ENCODE measurements at places on chromosomes 16 and 17. TPM values are rescaled to one million over a fixed set of nuclear protein-coding genes. Genes with fewer than 3 reads are reported as not detected.

- no peak for DNase-seq
Observed at GRCh38 chr16:12678983-12679382, 124.7 kb downstream of the CPPED1 start.

DNA sequence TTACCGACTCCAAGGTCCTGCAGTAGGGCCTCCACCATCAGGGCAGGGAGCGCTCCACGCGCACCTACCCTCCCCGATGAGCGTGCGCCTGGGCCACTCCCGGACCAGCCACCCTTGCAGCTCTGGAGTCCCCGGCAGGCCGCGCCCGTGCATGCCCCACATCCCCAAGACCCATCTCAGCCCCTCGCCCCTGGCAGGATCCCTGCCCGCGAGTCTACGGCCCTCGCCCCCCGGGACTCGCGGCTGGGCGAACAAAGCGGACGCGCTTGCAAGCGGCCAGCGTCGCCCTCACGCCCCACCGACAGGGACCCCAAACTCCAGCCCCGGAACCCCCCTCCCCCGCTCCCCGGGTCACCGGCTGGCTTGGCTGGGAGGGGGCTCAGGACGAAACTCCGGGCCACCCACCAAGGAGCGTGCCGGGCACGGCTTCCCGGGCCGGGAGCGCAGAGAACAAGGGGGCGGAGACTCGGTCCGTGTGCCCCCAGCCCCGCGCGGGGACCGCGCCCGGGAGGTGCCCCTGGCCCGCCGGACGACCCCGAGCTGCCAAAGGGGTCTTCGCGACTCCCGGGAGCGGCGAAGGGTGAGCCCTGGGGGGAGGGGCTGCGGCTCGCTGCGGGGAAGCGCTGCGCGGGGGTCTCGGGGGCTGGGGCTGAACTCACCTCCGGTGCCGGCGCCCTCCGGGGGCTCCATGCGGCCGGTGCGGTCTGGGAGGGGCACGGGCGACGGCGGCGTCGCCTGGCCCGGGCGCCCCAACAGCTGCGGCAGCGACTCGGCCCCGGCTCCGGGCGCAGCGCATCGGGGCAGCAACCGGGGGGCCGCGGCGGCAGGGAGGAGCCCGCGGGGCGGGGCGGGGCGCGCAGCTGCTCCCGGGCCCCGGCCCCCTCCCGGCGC is at the start of gene DBNDD1:
TSS of gene DBNDD1 (minus strand) at position 805 of the 891 bp plus-strand sequence. CDS start at position 690, 115 bp downstream.
- no peak for DNase-seq

DNA sequence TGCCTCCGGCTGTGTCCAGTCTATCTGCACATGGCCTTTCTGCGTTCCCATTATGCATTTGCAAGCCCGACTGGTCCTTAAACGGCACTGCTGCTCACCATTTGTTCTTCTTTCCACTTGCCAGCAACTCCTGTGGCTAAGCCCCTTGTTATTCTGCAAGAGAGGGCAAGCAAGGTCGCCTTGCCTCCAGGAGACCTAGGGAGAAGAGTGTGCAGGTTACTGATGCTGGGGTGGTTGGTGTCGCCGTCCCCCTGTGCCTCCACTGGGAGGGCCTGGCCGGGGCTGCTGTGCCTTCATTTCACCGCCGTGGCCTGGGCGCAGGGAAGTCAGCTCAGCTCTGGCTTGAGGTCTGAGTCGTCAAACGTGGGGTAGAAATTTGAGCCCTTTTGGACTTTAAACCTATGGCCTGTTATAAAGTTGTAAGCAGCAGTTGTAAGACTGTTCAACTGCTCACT is 12.7 kb downstream of the SLC6A4 start:
- no peak for DNase-seq

DNA sequence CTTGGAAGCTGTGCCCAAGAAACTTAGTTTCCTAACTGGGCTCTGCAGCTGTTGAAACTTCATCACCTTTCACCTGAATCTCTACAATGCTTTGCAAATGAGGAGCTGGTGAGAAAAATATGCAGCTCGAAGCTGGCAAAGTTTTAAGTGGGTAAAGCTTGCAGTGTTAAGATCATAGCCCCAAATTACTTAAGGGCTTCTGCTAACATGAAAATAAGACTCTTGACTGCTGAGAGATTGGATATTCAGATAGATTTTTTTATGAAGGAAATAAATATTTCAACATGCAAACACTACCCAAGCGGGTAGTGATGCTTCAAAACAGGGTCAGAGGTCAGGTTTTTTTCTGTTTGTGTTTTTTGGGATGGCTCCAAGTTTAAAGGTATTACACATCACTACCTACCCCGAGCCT is 278.7 kb downstream of the FTO start:
- DNase-seq = no peak

- DNase-seq = no peak
Observed at GRCh38 chr17:68697850-68698361, 96.7 kb upstream of the FAM20A start.

DNA sequence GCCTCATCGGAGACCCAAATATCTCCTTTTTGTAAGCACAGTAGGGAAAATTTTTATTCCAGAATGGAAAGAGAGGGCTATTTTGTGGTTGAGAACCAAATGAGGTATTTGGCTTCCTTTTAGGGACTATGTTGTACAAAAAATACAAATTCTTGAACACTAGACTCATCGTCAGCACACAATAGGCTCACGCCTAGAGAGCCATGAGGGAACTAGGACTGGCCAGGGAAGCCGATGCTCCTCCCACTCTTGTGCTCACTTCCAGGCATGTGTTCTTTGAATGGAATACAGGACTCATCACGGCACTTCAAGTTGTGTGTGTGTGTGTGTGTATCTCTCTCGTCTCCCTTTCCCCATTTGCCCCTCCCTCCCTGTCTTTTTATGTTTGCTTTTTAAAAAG is 17.8 kb upstream of the BLMH start:
- DNase-seq = no peak

GRCh38 chr17:58281511-58282011 is 826 bp upstream of the MPO start:
- DNase-seq = no peak

DNA sequence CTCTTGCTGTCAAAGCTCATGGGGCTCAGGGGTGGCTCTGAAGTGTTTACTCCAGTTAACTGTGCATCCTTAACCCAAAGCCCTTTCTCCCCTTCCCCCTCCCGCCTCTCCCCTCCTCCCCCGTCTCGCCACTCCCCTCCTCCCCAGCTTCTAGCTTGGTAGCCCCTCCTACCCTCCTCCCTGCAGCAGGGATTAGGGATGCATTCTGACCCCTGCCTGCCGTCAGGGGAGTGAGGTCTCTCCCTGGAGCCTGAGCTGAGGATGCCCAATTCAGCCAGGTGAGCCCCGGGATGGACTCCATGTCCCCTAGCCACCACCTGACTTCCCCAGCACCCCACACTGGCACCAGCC is 1.6 kb downstream of the HS3ST6 start:
- no peak for DNase-seq

DNA sequence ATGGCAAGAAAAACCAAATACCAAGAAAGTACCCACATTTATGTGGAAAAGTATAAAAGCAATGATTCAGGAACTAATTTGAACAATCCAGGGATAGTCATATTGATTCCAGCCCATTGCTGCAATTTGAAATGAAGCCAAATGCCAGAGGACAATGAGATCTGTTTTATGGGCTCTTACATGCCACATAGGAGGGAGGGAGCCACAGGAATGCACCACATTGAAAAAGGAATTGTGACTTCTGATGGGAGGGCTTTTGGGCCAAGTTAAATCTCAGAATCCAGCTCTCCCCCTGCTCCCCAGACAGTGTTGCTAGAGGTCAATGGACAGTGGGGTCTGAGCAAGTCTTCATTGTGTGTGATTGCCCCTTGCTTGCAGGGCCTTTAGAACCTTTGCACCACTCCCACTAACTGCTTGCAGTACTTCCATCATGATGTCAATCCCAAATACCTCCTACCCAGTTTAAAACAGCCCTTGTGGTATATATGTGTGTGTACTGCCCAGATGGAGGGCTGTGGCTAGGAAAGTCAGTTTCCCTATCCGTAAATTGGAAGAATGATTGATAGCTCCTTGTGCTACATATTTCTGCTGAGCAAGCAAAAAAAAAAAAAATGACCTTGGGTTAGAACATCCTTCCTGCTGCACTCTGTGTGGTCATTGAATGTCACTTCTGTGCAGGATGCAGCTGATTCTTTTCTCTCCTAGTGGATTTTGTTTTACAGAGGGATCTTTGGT is 406.8 kb downstream of the UTP18 start:
- DNase-seq = no peak

- DNase-seq = no peak
Observed at GRCh38 chr16:5549802-5550201, 452.2 kb upstream of the EEF2KMT start.

DNA sequence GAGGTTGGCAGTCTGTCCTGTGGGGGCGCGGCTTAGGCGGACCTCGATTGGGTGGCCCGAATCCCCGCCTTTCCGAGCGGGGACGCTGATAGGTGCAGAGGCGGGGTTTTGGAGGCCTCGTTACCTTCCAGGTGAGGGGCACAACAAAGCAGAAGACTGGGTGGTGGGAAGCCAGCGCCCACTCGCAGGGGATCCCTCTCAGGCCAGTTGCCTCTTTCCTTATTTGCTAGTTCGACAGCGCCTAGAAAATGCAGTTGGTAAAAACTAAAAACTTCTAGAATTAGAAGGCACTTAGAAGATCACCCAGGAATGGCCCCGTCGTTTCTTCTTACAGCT is 730 bp downstream of the KAT7 start:
- no peak for DNase-seq

DNA sequence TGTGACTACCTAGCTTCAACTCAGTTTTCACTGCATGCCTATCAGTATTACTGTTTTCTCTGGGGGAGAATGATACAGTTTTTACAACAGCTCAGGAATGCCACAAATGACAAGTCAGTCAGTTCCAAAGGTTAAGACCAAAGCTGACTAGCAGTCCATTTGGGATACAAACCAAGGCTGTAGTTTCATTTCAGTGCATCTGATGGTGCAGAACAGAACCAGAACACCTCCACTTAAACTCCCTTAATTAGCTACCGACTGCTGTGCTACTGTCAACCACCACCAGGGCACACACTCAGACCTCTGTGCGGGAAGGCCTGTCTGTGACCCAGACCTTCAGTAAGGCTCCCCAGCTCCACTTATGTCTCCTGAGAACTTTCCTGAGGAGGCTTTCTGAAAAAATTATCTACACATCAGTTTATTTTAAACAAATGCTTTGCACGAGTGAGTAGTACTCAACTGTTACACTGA is 20.4 kb downstream of the NFE2L1 start:
- no peak for DNase-seq

- DNase-seq = no peak
Observed at GRCh38 chr17:77186141-77186604, 45.4 kb downstream of the SEC14L1 start.

The CACNG5 gene
- total RNA-seq = not detected

The C16orf74 gene
- 0.30 TPM for total RNA-seq

The MMP2 gene
- 5.4 TPM for total RNA-seq

The ARHGAP44 gene
- 0.86 TPM for total RNA-seq

The CDC42EP4 gene
- total RNA-seq = 35.5 TPM

The CACNB1 gene
- total RNA-seq = 0.40 TPM

The IKZF3 gene
- total RNA-seq = 0.63 TPM

The C16orf54 gene
- total RNA-seq = 0.53 TPM
